ENCODE measurements at places on chromosomes 16 and 17. TPM values are rescaled to one million over a fixed set of nuclear protein-coding genes. Genes with fewer than 3 reads are reported as not detected.

The TMEM238L gene
- not detected for total RNA-seq

The KCNH4 gene
- total RNA-seq = not detected

The HBQ1 gene
- 1.2 TPM for total RNA-seq

The IL21R gene
- total RNA-seq = 0.39 TPM

The ENGASE gene
- 24.4 TPM for total RNA-seq

The CLDN7 gene
- not detected for total RNA-seq

The RCVRN gene
- not detected for total RNA-seq

The CTRL gene
- 2.9 TPM for total RNA-seq

The ETV4 gene
- total RNA-seq = 25.7 TPM

The TRAPPC1 gene
- total RNA-seq = 111 TPM

The SBK1 gene
- 22.2 TPM for total RNA-seq

The SLC6A2 gene
- not detected for total RNA-seq

The GCGR gene
- not detected for total RNA-seq

The FBXO39 gene
- not detected for total RNA-seq

The TMEM100 gene
- 7.9 TPM for total RNA-seq

The LGALS9C gene
- total RNA-seq = not detected

The NUDT21 gene
- total RNA-seq = 231 TPM

The RNU2-1 gene
- total RNA-seq = 3,906 TPM

The FA2H gene
- not detected for total RNA-seq

The TBX6 gene
- total RNA-seq = 0.49 TPM

The SETD6 gene
- total RNA-seq = 35.2 TPM

The LITAFD gene
- total RNA-seq = not detected

The CES1 gene
- total RNA-seq = 625 TPM

The TP53TG3C gene
- not detected for total RNA-seq

The MLKL gene
- 3.4 TPM for total RNA-seq

The SLC47A1 gene
- 1.9 TPM for total RNA-seq

The KRTAP2-2 gene
- not detected for total RNA-seq

The HOXB1 gene
- total RNA-seq = not detected

The MYO15A gene
- 0.44 TPM for total RNA-seq

The DLX3 gene
- total RNA-seq = 0.20 TPM

The SKA2 gene
- 127 TPM for total RNA-seq

The MYH1 gene
- total RNA-seq = 0.46 TPM

The CPHXL gene
- total RNA-seq = not detected

The SPAG7 gene
- 74.8 TPM for total RNA-seq

The SMTNL2 gene
- total RNA-seq = not detected

The UNC45B gene
- not detected for total RNA-seq

The CES5A gene
- not detected for total RNA-seq

The SPATA32 gene
- 0.22 TPM for total RNA-seq

The TP53TG3B gene
- total RNA-seq = not detected

The JPH3 gene
- total RNA-seq = 1.9 TPM

The CHST5 gene
- total RNA-seq = 0.54 TPM

The FAM222B gene
- total RNA-seq = 31.8 TPM

The RARA gene
- 25.4 TPM for total RNA-seq

The ACSM2A gene
- total RNA-seq = not detected

The NT5M gene
- total RNA-seq = 4.8 TPM

The NDRG4 gene
- 0.66 TPM for total RNA-seq

The TPSD1 gene
- 1.7 TPM for total RNA-seq

The TAF15 gene
- 108 TPM for total RNA-seq

The PRR11 gene
- 130 TPM for total RNA-seq

The KRT222 gene
- not detected for total RNA-seq

The NHLRC4 gene
- total RNA-seq = 0.21 TPM

The MT1E gene
- 50.6 TPM for total RNA-seq

The C17orf67 gene
- total RNA-seq = 2.7 TPM

The LRRC37A gene
- 3.0 TPM for total RNA-seq

The SP2 gene
- total RNA-seq = 29.1 TPM

The JMJD8 gene
- 87.1 TPM for total RNA-seq

The EPOP gene
- total RNA-seq = 5.9 TPM

The DDX52 gene
- 27.7 TPM for total RNA-seq

The CCL4 gene
- not detected for total RNA-seq
